ENCODE measurements at places on chromosomes 7 and 10.

DNA sequence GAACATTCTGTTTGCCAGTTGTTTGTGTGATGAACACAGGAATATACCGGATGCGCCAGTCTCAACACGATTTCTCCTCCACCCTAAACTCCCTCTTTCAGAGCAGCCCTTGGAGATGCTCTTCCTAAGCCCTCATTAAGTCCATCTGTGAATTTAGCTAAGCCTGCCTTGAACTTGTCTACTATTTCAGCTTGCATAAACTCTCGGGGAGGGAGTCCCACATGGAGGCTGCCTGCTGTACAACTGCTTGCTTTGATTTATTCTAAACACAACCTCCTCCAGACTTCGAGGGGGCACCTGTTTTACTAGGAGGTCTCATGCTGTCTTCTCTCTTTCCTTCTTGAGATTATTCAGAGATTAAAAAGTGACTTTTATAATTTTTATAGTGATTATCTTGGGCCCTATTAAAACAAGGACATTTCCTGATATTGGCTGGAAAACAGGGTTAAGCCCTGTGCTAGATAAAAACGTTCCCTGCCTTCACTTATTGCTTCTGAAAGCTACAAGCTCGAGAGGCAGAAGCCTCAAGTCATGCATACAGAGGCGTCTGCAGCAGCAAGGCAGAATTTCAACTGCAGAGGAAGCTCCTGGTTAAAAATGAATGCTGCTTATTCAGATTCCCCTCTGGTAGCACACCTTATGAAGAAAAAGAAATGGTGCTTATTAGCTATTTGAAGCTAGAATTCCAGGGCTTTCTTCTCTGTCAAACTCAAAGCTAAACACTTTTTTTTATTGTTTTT is 174.3 kb downstream of the FANK1 start:
- no peak for DNase-seq

DNA sequence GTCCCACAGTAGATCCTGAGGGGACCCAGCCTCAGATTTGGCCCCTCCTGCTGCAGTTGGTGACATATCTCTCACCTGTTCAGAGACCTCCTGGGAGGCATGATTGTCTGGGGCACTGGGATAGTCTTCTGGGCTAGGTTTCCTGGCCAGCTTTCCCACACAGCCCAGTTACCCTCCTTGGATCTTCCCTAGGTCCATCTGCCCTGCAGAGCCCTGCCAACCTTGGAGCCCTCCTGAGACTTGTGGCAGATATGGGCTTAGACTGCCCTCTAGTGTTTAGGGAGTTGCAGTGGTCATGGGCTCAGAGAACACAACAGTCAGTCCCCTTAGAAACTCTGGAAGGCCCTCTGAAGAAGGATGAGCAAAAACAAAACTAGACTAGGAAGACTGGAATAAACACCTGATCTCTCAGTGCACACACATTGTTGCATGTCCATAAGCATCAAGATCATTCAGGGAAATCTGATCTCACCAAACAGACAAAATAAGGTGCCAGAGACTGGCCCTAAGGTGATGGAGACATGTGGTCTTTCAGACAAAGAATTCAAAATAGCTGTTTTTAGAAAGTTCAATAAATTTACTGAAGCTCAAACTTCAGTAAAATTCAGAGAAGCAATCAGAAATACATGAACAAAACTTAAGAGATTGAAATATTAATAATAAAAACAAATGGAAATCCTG is 324.6 kb downstream of the ATRNL1 start:
- no peak for DNase-seq

- no peak for DNase-seq
These were observed 23.1 kb downstream of the SORCS3 start for GRCh38 chr10:104664205-104664604.

DNA sequence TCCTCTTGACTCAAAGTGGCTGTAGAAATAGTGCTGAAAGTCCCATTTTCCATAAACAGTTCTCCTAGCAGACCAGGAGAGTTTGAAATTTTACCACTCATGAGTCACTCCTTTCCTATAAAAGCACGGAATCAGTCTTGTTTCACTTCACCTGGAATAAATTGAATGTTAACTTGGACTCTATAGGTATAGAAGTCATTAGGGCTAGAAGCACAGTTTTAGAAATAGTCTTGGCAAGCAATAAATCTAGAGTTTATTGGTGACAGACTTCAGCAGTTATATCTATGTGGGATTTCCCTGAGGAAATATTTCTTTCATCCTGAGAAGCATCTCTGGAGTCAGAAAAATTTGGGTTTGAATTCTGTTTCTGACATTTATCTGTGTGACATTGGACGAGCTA is 212.4 kb downstream of the RNLS start:
- DNase-seq = no peak

DNA sequence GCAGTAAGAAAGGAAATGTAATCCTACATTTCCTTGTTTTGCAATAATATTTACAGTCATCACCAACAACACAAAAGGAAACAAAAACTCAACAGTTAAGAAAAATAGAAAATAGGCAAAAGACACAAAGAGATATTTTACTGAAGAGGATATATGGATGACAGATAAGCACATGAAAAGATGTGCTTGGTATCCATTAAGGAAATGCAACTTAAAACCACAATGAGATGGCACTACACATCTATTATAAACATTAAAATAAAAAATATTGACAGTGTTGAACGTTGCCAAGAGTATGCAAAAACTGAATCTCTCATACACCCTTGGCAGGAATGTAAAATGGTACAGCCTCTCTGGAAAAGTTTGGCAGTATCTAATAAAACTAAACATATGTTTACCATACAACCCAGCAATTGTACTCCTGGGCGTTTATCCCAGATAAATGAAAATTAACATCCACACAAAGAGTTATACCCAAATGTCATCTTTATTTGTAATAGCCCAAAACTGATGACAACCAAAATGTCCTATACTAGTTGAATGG is 5.4 kb downstream of the CEP41 start:
- DNase-seq = no peak

Measured in DMS79 (cell line).